Cortex of kidney (tissue), 1 donor: ENCODE measurements at places on chromosomes 4 and X.

DNA sequence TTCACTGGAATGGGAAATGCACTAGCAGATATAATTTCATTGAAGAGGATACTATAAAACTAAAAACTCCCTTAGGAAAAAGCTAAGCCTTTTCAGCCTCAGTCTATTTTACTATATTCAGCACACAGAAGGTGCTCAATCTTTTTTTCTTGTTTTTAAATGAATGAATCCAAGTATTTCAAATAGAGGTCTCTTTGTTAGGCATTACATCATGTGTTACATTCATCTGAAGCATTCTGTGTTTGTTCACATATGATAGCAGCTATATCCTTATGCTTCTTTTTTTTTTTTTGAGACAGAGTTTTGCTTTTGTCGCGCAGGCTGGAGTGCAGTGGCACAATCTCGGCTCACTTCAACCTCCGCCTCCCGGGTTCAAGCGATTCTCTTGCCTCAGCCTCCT is 278.4 kb downstream of the CAMK2D start:
- DNase-seq: no peak

DNA sequence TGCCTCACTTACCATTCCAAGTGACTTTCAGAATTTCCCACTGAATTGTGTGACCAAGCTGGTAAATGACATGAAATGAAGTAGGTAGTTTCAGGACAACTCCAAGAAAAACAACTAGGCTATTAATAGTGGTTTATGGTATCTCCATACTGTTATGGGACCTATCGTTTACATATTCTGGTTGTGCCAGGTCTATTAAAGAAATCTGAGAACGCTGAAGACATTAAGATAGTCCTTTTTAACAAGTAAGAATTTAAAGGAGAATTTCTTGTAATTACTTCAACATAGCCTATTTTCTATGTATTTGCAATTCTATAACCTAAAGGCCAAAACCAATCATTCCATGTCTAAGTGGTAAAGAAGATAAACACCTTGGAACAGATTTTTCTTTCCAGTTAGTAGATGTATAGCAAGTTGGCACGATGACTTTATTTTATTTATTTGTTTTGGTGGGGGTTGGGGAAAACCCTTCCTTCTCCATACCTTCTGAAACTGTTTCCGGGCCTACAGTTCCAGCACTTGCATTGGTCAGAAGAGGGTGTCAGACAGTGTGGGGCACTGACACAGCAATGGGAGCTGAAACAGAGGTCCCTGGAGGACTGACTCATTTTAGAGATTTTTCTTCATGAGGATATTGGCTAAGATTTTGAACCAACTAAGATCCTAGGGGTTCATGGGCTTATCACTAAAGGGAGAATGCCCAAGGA is 7.6 kb upstream of the DCLK2 start:
- DNase-seq: no peak

DNA sequence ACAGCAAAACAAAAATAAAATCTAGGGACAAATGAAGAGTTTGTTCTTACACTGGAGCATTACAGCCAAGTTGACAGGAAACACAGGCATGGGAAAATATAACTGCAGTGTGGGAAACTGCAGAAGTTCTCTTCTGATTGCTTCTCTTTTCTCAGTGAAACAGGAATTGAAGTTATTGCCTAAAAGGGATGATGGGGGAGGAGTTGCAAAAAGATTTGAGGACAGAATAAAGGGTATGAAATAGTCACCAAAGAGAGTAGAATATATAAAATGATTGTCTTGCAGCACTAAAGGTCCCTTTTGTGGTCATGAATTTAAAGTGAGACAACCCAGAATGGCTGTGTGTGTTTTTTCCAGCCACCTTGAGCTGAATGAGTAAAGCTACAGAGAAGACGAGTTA is 103.7 kb downstream of the JADE1 start:
- DNase-seq: no peak

- no peak for DNase-seq
These were observed 80.3 kb downstream of the PPEF2 start for GRCh38 chr4:75821966-75822365.

- no peak for DNase-seq
These were observed 330.4 kb upstream of the SFRP2 start for GRCh38 chr4:154119317-154119716.

- DNase-seq: no peak
These were observed 2.3 kb downstream of the HNRNPD start for GRCh38 chr4:82371497-82371896.

DNA sequence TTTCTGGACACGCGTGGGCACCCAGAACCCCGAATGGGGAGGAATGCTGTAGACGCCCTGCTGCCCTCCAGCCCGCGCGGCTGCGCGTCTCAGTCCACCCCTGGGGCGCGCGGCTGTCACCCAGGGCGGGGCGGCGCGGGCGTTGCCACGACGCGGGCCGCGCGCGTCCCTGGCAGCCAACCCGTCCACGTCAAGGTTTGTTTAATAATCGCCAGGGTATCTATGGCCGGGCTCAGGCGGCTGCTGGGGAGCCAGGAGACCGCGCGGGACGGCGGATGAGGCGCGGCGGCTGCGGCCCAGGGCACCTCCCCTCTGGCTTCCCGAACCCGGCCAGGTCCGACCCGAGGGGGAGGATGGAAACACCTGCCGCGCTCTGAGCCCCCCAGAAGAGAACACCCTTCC is at the start of gene SPATA18:
Gene SPATA18 (plus strand): TSS at position 92 of the 402 bp plus-strand sequence. CDS start 401 bp downstream, outside the sequence.
- no peak for DNase-seq

- no peak for DNase-seq
These were observed 204.1 kb upstream of the NEIL3 start for GRCh38 chr4:177105536-177105935.

GRCh38 chr4:26751838-26752237 is 108.8 kb upstream of the STIM2 start:
- DNase-seq: no peak

DNA sequence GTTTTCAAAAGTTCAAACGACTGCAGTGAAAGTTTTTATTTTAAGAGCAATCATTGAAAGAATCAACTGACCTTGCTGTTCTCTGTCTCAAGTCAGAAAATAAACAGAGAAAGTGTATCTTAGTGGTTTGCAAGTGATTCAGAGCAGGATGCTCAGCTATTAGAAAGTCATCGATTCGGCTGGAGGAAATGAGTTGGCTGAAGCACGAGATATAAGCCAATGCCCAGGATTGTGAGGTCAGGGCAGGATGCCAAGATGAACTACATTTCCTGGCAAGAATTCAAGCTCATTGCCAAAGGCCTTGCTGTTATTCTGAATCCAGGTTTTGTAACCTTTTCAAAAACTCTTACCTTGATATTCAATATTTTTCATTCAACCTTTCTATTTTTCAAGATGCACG is 541.4 kb upstream of the BOD1L1 start:
- no peak for DNase-seq

- no peak for DNase-seq
These were observed 19.7 kb downstream of the SLAIN2 start for GRCh38 chr4:48361012-48361400.

DNA sequence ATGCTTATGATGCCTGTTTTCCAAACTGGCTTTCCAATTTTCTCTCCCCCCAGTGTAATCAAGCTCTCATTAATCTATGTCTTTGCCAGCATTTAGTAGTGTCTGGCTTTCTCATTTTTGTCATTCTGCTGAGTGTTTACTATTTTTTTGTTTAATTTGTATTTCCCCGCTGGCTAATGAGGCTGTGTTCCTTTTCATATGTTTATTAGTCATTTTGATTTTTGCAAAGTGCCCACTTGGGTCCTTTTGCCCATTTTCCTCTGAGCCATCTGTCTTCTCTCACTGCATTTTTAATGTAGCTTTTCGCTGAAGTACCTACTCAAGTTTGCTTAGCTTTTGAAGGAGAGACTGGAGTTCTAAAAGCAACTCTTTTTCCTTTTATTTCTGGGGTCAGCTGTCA is 14.7 kb downstream of the DCK start:
- DNase-seq: no peak

DNA sequence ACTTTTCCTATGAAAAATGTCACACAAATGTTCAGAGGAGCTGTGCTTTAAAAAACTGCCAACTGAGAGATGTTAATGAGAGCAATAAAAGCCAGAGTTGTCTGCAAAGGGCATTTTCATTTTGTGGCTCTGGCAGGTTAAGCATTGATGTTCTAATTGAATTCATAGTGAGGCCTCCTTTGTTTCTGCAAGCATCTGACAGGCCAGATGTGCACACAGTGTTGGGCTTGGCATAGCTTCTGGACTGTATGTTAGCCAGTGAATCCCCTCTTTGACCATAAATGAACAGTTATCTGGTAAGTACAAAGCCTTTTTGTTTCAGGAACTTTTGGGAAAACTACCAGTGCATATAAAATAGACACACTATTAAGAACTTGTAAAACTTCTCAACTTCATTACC is 81.9 kb downstream of the JADE3 start:
- DNase-seq: no peak

DNA sequence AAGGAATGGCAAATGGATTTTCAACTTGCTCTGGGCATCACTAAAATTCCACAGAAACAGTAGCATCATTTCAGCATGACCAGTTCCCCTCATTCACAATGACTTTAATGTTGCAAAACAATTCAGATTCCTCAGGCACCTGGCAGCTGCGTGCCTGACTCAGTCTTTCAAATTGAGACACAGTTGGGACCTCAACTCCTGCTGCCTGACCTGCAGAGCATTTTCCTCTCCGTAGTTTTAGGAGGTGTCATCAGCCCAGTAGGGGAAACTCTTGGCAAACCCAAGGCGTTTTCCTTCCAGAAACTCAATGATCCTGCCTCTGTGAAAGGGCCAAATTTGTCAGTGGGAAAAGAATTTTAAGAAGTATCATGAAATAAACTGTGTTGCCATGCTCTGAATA is 388.9 kb downstream of the SPRY1 start:
- DNase-seq: no peak

DNA sequence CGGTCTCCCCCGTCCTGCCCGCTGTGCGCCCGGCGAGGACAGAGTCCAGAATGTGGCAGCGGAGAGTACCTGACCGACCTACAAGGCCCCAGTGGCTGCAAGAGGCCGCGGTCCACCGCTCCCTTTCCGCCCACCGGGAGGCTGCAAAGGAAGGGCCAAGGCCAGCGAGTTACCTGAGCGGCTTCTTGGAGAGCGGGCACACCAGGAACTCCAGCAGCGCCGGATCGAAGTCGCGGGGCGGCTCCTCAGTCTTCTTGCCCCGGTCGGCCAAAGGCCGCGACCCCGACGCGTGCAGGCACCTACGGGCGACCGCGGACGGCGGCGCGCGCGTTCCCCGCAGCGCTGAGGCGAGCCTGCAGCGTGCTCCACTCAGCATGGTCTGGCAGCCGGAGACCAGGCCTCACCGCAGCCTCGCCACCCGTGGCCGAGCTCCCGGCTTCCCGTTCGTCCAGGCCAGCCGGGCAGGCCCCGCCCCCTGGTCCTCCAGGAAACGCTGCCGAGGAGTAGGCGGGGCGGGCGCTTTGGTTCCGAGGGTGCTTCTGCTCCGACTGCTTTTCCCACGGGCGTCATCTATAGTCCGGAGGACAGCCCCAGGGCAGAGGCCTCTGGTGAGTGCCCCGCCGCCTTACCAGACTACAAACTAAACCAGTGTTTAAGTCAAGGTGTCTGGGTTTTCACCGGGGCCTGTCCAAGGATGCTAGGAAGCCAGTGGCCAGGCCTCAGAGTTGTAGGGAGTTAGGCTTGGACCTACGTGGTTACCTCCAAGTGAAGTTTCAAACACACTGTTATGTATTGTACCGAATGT is at the start of gene PYURF:
Gene PYURF (minus strand): TSS at position 452 of the 805 bp plus-strand sequence. CDS start 76 bp downstream, at position 376.
- DNase-seq: peak; percentile 80

- DNase-seq: no peak
These were observed 10.2 kb downstream of the ARX start for GRCh38 chrX:25005382-25006185.

GRCh38 chrX:77087529-77088169 is 359.5 kb upstream of the FGF16 start:
- DNase-seq: no peak

DNA sequence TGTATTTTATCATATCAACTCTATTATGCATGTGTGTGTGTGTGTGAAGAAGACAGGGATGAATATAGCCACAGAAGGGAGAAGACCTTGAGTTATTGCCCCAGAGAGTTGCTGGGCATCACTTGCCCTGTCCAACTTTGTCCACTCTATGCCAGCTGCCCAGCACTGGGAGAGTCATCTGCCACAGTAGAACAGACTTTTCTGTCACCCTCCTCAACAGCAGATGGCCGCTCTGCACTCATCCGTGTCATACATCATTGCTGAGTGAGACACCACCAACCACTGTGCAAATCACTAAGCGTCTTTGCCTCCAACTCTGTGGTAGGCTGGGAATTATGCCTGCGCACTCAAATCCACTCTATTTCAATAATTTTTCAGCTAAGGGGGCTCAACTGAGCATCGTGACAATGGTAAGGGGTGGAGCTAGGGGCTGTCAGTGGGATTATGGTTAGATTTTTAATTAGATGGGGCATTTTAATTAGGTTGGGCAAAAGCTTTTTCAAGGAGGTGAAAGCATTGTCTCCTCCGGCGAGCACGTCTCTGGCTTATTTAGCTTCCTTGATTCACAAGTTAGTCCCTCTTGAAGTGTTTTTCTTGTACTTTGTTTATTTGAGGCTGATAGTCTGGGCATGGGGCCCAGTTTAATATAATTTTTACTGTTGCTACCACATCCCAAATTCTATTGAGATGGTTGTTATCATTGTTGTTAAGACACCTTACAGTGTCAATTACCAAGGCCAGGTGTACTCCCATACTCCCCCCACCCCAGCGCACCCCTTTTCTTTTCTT is 100.1 kb upstream of the KLF3 start:
- no peak for DNase-seq

DNA sequence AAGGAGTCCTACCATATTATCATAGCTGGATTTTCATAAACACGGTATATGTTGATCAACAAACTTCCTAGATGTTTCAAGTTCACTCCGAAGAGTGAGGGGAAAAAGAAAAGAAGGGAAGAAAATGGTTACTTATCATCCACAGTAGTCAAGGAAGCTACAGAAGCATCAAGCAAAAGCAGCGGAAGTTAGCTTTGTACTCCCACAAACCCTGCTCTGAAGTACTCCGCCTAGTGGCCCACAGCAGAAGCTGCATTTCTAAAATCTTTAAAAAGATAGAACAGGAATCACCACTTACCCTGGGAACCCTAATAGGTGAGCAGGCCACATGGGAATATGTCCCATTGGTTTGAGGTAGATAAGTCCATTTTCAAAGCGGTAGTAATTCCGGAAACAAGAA is 28.5 kb upstream of the FRG1 start:
- no peak for DNase-seq

GRCh38 chr4:68401231-68401630 is 46.0 kb upstream of the TMPRSS11E start:
- no peak for DNase-seq

DNA sequence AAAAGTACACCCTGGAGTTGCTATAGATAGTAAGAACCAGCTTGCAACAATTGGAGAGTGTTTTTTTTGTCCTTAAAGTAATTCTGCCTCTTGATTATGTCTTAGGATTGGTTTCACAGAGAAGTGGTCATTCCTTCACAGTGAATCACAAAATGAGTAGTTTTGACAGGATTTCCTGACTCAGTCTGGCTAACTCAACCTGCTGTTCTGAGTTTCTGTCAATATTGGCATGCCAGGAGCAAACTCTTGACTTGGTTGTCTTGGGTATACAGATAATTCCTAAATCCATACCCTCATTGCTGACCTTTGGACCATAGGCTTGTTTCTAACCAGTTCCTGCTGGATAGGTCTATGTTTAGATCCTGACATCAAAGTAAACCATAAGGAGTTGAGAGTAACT is 9.4 kb downstream of the FHIP1A start:
- no peak for DNase-seq

GRCh38 chr4:7166981-7167700 is 25.2 kb upstream of the SORCS2 start:
- DNase-seq: no peak
